Dermis blood vessel endothelial cell (primary cell): ENCODE measurements at places on chromosomes 11 and 22. TPM values are rescaled to one million over a fixed set of nuclear protein-coding genes. Genes with fewer than 3 reads are reported as not detected.

Gene RBM14
- total RNA-seq, result 29.3 and 44.7 TPM in 2 replicates

Gene VSIG2
- 0.23 and 0.51 TPM in 2 replicates for total RNA-seq

Gene INS
- not detected in 2 replicates for total RNA-seq

DNA sequence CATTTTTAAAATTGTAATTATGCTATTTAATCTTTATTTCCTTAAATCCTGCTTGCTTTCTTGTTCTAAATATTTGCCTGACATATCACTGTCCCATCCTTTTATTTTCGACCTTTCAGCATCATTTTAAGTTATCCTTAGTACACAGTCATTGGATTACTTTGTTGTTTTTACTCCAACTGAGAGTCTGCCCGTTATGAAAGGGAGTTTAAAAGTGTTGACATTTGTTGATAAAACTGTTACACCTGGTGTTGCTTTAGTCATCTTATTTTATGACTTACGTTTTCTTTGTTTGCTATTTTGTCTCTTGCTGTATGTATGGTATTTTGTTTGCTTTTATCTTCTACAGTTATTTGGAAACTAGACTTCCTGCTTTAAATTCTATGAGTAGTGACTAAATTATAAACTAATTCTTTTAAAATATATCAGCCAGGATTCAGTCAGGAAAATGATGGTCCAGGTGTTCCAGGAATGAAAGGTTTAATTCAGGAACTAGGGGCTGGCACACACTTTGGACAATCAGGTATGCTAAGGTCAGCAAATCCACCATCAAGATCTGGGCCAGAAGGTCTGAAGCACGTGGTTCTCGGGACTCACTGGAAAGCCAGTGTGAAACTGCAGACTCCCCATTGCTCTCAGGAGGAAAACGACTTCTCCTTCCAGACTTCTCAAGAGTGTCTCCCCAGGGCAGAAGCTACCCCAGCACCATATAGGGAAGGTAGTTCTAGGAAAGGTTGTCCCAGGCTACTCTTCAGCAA, 86.0 kb downstream of the RASSF10 start:
- no peak for DNase-seq

DNA sequence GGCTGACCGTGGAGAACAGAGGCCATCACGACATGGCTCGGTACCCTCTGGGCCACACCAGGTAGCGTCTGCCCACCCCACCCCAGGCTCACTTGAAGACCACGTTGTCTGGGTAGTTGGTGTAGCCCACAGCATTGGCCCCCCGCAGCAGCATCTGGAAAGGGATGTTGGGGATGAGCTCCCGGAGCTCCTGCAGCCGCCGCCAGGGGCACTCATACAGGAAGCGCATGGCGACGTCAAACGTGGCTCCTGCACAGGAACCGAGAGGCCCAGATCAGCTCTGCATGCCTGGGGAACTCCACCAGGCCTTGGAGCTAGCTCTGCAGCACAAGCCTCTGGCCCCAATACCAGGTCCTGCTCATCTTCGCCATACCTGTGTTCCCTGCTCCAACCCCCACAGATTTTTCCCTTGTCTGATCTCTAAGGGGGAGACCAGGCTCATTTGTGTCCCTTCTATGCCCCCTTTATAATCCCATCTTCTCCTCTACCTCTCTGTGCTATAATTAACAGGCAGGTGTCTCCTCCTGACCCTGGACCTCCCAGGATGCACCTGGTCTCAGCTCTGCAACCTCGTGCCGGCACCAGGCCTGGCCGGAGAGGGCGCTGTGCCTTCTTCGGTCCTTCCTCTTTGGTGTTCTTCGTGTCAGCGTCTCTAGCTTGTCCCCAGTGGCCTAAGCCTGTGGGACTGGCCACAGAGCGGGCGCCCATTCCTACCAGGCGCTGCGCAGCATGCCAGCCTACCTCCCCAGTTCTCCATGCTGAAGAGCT, 5.0 kb upstream of the LRFN4 start:
- peak; percentile 63 for DNase-seq
